Activated CD4-positive, alpha-beta T cell treated with anti-CD3 and anti-CD28 coated beads for 1 hour (primary cell): ENCODE measurements at places on chromosomes 5 and 9.

GRCh38 chr5:126777257-126777974 is 480 bp downstream of the LMNB1 start:
- peak; percentile 49 for DNase-seq

- no peak for DNase-seq
These were observed 75.8 kb downstream of the SMIM23 start for GRCh38 chr5:171861381-171861780.

GRCh38 chr5:113974976-113975375 is 386.9 kb upstream of the KCNN2 start:
- DNase-seq = no peak

- peak; percentile 68 for DNase-seq
These were observed at the start of gene AK8 for GRCh38 chr9:132877824-132878694. TSS of gene AK8 (minus strand) at chr9:132878284. CDS start at chr9:132878255, 29 bp downstream.

- no peak for DNase-seq
These were observed 36.7 kb upstream of the MAP1B start for GRCh38 chr5:72070529-72070928.

DNA sequence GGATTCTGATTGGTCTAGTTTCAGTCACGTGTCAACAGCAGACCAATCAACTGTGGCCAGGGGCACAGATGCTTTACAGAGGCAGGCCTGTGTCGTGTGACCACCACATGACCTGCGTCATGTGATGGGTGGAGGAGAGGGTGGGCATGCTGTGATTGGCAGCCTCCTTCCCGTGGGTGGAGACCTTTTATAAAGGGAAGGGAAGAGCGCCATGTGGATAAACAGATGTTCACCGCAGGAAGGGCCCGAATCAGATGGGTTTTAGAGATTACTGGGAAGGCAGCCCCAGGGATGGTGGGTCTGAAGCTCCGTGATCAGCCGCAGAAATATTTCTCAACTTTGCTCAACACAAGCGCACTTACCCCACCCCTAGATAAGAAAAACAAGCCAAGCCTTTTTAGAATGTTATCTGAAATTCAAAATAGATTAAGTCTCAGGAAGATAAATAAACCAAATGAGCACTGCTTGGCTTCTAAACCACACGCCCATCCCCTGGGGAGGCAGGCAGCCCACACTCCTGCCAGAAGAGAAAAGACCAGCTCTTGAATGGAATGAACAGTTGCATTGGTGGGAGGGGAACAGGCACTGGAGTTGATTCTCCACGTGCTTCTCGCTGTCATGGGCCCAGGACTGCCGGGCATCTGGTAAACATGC is 43.6 kb downstream of the ROPN1L start:
- no peak for DNase-seq

DNA sequence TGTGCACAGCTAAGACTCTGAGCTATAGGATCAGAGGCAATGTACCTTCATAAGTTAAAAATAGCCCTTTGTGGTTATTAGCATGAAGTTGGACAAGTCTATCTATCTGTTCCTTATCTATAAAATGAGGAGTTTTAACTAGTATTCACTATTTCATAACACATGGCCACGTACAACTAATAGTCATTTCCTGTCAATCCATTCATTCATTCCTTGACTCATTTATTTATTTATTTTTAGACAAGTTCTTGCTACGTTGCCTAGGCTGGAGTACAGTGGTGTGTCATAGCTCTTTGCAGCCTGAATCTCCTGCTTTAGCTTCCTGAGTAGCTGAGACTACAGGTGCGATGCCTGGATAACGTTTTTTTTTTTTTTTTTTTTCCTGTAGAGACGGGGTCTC is 92.1 kb downstream of the NR3C1 start:
- no peak for DNase-seq

DNA sequence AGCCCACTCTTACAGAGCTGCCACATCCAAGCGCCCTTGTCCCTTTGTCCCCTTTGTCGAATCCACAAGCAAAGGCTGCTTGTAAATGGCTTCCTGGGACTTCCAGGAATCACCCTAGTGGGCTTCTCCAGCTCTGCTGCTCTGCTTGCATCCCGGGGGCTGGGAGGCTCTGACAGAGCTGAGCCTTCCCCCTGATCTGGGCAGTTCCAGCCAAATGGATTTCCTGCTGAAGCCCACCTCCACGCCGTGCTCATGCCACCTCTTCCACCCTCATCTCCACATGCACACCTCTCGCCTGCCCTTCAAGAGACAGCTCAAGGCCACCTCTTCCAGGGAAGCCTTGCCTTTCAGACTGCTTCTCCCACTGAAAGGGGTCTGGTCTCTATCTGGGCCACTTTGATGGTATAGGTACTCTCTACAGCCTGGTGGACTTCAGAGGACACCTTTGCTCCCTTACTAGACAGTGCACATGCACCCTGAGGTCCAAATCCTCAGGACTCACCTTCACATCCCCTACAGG is 106.2 kb downstream of the LHFPL2 start:
- no peak for DNase-seq

DNA sequence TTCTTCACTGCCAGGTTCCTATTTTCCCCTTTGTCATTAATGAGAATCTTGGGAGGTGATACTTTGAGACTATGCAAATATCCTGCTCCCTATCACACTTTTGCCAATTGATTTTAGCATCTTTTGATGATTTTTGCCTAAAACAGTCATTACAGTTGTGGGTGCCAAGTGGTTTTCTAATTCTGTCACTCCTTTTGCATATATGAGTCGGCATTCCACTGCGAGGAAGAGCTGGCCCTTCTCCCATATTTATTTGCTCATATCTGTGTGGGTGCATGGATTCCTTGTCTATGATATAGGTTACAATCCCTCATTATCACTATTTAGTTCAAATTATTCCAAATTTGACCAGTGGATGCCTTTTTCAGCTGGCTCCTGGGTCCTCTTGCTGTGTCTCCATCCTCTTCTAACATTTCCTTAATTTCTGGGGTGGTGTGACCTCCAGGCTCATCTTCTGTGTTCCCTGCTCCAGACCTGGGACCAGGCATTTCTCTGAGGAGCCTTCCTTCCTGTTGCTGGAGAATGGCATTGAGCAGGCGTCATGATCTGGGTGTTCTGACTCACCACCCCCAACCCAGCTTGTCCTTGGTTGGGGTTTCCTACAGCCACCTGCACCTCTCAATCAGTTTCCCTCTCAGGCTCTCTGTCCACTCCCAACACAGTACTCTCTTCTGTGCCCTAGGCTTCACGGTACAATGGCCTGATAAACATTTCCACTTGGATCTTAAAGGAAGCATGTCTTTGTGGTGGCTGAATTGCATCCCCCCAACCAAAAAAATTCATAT is 106.7 kb downstream of the NXNL2 start:
- no peak for DNase-seq

GRCh38 chr9:15697446-15697851 is 144.6 kb downstream of the CCDC171 start:
- DNase-seq = no peak

- DNase-seq = no peak
These were observed 28.7 kb downstream of the SURF6 start for GRCh38 chr9:133307301-133307700.

DNA sequence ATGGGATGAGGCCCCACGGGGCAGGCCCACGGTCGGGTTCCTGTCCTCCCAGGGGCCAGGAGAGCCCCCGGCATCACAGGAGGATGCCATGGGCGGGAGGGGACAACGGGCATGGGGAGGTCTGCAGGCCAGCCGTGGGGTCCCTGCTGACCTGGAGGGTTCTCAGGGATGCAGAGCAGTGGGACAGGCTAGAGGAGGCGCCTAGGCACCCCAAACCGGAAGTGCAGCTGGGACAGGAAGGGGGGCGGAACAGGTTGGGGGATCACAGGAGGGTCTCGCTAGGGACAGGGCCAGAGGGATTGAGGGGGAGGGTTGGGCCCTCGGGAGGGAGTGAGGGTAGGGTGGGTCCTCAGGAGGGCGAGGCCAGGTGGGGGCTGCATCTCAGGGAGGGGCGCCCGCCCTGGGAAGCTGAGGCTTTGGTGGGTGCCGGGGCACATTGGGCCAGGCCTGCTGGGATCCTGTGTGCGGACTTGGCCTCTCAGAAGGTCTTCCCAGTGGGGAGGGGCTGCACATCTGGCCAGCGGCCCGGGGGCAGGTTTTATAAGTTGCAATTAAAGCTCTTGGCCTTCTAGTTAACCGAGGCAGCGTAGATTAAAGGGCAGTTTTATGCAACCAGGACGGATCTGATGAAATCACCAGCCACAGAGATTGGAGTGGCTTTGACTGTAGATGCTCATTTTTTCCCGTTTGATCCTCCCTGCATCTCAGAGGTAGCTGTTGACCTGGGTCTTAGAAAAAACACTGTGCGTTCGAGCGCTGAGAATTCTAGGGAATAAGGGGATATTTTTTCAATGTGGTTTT is 20.1 kb downstream of the NKD2 start:
- no peak for DNase-seq

- DNase-seq = no peak
These were observed 24.2 kb downstream of the C9orf50 start for GRCh38 chr9:129596541-129597331.

GRCh38 chr5:79602889-79603288 is 9.4 kb upstream of the TENT2 start:
- no peak for DNase-seq

GRCh38 chr9:9625248-9625647 is 987.6 kb downstream of the PTPRD start:
- DNase-seq = no peak

GRCh38 chr9:35847792-35848572 is 19.0 kb downstream of the TMEM8B start:
- no peak for DNase-seq

DNA sequence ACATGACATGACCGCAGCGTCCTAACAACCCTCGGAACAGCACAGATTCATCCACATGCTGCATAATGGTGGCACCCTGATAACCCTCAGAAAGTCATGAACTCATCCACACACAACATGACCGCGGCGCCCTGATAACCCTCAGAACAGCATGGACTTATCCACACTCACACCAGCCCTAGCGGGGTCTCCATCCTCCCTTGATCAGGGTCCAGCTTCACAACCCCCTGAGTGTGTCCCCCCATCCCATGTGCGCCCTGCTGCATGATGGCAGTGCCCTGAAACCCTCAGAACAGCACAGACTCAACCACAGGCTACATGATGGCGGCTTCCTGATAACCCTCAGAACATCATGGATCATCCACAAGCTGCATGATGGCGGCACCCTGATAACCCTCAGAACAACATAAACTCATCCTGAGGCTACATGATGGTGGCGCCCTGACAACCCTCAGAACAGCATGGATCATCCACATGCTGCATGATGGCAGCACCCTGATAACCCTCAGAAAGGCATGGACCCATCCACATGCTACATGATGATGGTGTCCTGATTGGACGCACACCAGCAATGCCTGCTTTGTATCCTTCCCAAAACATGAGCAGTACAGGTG is 28.3 kb downstream of the SLC6A3 start:
- DNase-seq = no peak

- DNase-seq = peak; percentile 72
These were observed at the start of gene REXO4 for GRCh38 chr9:133417541-133418461. TSS of gene REXO4 (minus strand) at chr9:133418010. CDS start at chr9:133417844, 166 bp downstream.

DNA sequence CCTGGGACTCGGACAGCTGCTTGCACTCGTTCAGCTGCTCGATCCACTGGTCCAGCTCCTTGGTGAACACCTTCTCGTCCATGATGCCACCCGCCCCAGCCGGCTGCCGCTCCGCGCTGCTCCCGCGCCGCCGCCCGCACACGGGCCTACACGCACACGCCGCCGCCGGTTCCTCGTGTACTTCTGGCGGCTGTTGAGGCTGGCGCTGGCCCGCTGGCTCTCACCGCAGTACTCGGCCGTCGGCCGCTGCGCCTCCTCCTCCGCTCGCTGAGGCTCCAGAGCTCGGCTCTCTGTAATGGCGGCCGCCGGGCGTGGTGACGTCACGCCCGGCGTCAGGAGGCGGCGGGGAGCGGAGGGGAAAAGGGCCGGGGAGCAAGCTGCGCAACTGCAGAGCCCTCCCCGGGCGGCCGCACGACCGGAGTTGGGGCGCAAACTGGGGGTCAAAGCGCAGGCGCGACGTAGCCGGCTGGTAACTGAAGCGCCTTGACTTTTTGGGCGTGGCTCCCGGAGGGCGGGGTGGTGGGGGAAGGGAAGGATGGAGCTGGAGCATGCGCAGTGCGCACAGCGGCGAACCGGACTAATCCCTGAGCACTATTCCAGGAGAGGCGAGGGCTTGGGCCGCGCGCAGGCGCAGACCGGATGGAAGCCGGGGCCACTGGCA is at the start of gene PPP2CA:
TSS of gene PPP2CA (minus strand) at position 294 of the 661 bp plus-strand sequence. CDS start at position 82, 212 bp downstream.
- DNase-seq = peak; percentile 99

GRCh38 chr9:71403106-71403505 is 281.7 kb upstream of the TRPM3 start:
- DNase-seq = no peak

DNA sequence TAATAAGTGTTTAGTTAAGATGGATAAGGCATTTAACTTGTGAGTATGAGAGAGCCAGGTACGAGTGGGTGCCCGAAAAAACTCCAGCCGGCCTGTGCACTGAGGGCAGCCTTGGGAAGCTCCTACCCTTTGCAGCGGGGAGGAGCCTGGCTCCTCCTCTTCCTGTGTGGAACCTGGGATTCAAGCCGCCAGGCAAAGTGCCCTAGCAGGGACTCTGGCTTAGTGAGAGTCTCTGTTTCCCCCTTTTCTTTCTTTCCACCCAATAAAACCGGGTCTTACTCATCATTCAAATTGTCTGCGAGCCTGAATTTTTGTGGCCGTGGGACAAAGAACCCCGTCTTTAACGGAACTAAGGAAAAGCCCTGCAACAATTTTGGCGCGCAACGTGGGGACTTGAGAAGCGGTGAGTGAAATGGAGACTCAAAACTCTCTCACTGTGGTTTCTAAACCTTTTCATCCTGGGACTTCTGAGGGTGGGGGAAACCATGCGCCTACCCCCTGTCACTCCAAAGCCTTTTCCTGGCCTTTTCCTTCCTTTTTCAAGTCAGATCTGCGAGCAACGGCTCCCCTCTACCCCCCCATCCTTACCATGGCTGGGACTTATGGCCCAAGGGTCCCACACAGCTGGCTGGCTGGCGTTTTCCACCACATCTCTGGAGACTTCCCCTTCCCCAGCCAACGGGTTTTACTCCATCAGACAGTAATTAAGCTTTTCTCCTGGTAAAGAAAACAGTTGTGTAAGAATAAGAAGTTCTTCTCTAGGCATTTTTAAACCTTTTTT is 535.7 kb upstream of the ACO1 start:
- no peak for DNase-seq

DNA sequence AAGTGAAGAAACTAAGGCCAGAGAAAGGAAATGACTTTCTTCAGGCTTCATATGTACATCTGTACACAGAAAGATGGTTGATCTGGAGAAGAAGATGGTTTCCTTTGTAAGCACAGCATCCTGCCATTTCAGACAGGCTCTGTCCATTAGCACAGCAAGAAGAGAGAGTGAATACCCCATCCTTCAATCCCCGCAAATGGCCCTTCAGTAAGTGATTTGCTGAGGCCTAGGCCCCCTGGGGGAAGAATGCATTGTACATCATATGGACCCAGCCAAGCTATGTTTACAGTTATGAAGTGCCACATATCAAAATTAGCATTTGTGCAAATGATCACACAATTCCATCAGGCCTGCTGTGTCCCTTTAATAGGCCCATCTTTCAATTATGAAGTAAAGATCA is 657.4 kb downstream of the BRINP1 start:
- no peak for DNase-seq

DNA sequence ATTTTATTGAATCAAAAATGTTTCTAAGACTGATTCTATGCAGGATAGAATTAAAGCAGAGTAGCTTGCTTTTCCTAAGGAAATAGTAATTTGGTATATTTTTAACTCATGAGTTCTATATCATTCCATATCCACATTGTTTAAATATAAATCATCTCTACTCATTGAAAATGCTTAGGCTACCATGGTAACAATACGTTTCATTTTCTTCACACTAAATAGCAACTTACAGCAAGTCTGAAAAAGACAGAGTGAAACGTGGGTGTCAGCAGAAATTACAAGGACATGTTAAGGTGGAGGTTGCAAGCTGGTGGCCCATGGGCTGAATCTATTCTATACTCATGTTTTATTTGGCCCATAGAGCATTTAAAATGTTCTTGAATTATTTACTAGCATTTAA is 487.9 kb downstream of the ARHGEF28 start:
- DNase-seq = no peak
